ENCODE measurements at places on chromosomes 13 and 19.

- DNase-seq: no peak
Measured at GRCh38 chr19:36460046-36460445, 29.3 kb downstream of the ZNF566 start.

DNA sequence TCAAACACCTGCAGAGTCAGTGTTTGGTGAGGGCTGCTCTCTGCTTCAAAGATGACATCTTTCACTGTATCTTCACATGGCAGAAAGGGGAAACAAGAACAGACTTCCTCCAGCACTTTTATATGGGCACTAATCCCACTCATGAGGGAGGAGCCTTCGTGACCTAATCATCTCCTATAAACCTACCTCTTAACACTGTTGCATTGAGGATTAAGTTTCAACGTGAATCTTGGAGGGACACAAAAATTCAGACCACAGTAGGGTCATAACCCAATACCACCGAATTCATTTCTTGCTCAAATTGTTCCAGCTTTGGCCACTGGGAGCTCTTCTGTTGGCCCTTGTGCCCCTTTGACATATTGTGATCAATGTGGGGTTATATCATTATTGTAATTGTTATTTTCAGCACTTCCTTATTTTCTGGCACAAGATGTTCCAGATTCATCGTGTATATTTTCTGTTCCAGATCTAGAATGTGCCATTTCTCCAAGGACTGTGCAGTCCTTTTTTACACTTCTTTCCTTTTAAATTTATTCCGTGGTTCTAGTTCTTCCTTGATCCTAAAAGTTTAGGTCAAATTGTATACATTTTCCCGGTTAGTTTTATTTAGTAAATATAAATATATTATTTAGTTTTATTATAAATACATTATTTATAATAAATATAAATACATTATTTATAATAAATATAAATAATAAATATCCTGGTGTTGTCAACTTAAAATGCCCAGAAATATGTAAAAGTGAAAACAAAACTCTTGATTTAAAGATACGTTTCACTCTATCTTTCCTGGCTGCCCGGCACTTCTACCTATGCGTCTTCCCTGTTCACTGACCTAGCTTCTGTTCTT, 35.5 kb upstream of the IGFL4 start:
- no peak for DNase-seq

- DNase-seq: no peak
Measured at GRCh38 chr13:51769455-51770127, 34.4 kb downstream of the DHRS12 start.

DNA sequence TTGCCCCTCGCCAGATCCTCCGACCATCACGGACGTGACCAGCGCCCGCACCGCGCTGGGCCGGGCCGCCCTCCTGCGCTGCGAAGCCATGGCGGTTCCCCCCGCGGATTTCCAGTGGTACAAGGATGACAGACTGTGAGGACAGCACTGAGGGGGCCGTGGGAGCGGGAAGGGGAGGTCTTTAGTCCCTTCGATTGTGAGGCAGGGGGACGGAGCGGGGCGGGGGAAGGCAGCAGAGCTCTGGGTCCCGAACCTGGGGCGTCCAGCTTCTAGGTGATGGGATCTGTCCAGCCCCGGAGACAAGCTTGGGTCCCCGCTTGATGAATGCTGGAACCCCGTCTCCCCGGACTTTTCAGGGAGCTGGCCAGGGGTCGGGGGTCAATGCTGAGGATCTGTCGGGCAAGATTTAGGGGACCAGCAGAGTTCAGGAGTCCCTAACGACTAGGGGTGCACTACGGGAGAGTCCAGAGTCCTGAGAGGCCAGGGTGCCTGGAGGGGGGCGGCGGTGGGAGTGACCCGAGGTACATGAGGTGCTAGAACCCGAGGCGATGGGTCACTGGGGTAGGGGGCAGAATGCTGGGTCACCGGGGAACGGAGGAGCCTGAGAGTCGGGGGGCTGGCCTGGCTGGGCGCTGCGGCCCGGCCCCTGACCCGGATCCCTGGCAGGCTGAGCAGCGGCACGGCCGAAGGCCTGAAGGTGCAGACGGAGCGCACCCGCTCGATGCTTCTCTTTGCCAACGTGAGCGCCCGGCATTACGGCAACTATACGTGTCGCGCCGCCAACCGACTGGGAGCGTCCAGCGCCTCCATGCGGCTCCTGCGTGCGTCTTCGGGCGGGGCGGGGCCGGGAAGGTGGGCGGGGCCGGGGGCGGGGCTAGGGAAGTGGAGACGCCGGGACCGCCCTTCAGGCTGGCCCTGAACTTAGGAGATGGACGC, 14.6 kb downstream of the VSIG10L start:
- DNase-seq: peak; percentile 33

GRCh38 chr19:58538257-58539168, 5.4 kb upstream of the TRIM28 start:
- DNase-seq: peak; percentile 24

GRCh38 chr13:49498206-49498605, 2.5 kb downstream of the PHF11 start:
- peak; percentile 47 for DNase-seq

DNA sequence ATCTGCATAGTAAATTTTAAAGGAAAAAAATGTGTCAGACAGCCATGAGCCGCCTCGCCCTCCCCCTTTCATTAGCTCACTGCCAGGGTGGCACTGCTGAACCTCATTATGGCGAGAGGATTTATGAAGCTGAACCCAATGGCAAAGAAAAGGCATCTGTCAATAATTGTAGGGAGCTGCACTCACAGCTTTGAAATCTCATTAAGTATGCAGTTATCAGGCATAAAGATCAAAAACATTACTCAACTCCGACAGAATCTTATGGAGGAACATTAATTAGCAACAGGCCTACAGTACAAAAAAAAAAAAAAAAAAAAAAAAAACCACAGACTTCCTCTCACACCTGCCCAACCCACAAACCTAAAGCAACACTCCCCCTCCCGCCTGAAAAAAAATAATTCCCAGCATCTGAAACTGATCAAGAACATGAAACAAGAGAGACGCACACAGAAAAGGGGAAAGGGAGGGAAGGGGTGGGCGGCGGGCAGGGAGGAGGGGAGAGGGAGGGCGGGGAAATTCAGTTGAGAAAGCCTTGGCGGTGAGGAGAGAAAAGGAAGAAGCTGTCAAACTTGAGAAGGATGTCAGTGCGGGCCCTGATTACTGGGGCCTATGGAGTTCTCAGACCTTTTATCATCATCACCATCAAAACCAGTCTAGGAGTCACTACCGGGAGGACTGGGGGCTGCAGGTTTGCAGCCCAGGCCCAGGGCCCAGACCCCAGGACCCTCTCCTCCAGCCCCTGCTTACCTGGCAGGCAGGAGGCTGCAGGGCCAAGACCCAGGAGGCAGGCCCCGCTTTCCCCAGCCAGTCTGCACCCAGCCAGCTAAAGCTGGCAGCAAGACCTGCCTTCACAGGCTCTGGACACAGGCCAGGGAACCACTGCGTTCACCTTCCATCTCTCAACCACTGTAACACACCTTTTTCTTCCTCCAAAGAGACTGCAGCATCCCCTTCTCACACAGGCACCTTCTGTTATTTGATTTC, 8.9 kb downstream of the TSHZ3 start:
- DNase-seq: no peak

GRCh38 chr13:30995331-30995730, 62.9 kb downstream of the TEX26 start:
- DNase-seq: no peak

- no peak for DNase-seq
Measured at GRCh38 chr13:62524498-62524897, 1108.8 kb upstream of the PCDH20 start.

GRCh38 chr13:90238413-90238812, 1109.1 kb upstream of the MIR17HG start:
- no peak for DNase-seq

DNA sequence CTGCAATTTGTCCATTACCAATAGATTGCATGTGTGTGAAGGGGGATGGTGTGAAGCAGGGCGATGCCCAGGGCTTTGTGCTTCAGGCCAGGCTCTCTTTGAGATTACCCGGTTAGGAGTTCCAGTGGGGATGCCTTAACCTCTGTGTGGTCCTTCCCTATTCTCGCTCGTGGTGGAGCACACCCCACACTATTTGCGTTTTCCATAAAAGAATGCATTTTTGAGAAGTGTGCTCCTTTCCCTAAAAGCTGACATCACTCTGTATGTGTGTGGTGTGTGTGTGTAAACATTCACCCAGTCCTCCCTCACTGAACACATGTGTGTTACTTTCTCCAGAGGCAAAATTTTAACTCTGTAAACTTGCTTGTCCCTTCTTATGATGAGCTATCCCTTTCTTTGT, 308.3 kb downstream of the SLC7A1 start:
- DNase-seq: no peak

- DNase-seq: no peak
Measured at GRCh38 chr19:1283207-1283916, 2.3 kb upstream of the EFNA2 start.

DNA sequence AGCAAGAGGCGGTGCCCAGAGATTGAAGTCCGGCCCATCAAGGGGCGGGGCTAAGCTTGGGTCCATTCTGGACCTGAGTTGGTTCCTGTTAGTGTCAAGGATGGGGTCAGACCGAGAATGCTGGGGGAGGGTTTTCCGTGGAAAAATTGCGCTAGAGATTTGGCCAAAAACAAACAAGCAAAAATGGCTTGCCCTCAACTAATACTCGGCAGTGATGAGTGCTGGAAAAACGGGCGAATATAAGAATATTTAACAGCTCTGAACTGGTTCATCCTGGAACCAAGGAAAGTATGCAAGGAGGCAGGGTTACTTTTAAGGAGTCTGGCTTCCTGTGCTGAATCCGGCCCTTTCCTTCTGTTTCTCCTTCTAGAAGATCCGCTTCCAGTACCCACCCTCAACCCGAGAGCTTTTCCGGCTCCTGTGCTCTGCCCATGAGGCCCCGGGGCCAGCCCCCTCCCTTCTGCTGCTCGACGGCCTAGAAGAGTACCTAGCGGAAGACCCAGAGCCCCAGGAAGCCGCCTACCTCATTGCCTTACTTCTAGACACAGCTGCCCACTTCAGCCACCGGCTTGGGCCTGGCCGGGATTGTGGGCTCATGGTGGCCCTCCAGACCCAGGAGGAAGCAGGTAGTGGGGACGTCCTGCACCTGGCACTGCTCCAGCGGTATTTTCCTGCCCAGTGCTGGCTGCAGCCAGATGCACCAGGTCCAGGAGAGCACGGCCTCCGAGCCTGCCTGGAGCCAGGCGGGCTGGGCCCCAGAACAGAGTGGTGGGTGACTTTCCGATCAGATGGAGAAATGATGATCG, 880 bp downstream of the SWSAP1 start:
- peak; percentile 66 for DNase-seq

DNA sequence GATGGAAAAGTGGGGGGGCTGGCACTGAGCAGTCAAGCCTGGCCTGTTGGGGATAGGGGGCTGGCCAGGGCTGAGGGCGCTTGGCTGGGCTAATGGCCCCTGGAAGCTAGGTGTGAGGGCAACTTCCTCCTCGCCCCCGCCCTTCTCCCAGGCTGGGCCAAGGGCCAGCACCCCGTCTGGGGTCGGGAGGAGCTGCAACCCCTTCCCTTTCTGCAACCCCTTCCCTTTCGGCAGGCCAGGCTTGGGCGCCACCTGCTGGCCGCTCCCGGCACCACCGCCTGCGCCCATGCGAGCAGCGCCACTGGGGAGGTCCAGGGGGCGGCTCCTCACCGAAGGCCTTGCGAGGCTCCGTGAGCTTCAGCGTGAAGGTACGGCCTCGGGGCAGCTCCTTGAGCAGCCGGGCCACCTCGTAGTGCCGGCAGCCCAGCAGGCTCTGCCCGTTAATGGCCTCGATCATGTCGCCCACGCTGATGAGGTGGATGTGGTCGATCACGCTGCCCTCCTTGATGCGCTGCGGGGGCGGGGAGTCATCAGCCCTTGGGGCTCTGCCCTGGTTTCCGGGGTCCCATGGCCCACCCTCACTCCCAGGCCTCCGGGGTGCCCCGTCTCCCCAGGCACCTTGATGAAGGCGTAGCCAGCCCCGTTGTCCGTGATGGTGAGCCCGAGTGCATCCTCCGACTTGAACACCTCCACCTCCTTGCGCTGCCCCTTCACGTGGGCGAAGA, 5.0 kb upstream of the PTGER1 start:
- peak; percentile 85 for DNase-seq

DNA sequence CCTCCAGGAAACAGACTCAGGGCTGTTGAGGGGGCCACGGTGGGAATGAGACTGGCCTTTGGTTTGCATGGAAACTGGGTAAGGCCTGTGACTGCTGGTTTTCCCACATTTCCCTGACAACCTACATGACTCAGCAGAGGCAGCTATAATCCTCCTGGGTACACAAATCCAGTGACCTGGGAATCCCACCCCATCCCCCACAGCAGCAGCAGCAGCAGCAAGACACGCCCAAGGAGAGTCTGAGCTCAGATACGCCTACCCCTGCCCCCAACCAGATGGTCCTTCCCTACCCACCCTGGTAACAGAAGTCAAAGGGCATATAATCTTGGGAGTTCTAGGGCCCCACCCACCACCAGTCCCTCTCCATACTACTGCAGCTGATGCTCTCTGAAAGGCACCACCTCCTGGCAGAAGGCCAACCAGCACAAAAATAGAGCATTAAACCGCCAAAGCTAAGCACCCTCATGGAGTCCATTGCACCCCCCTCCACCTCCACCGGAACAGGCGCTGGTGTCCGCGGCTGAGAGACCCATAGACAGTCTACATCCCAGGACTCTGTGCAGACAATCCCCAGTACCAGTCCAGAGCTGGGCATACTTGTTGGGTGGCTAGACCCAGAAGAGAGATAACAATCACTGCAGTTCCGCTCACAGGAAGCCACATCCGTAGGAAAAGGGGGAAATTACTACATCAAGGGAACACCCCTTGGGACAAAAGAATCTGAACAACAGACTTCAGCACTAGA, 237.2 kb upstream of the SPRY2 start:
- no peak for DNase-seq

DNA sequence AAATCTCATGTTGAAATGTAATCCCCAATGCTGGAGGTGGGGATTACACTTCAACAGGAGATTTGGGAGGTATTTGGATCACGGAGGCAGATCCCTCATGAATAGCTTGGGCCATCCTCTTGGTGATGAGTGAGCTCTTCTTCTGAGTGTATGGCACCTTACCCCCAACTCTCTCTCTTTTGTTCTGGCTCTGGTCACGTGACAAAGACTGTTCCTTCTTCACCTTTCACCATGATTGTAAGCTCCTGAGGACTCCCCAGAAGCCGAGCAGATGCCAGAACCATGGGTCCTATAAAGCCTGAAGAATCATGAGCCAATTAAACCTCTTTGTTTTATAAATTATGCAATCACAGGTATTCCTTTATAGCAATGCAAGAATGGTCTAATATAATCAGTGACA, 684.2 kb downstream of the LIG4 start:
- no peak for DNase-seq

DNA sequence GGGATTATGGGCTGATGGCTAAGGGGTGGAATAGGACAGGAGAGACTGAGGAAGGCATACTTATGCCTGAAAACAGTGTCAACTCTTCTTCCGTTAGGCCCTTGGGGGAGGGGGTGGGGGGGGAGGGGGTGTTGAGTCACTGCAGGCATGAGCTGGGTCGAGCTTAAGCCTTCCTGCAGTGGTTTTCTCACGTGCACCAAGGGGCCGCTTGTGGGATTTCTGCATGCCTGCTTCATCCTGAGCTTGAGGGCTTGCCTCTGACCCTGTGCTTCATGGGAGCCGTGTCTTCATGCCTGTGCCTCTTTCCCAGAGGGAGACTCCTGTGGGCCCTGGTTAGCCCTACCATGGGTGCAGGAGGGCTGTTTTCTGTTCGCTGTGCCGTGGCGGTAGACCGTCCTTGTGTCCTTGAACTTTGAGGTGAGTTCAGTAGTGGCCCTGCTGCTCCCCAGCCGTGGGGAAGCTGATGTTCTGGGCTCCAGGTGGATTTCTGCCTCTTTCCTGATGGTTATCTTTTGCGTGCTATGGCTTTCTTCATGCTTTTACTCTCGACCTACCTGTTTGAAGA, 186.1 kb downstream of the PCCA start:
- DNase-seq: no peak

- no peak for DNase-seq
Measured at GRCh38 chr13:112510002-112510780, 77.8 kb downstream of the TUBGCP3 start.

- DNase-seq: no peak
Measured at GRCh38 chr13:37379841-37380240, 218.7 kb downstream of the POSTN start.

Measured in CD8-positive, alpha-beta T cell (primary cell).